ENCODE measurements at places on chromosomes 4 and X. TPM values are rescaled to one million over a fixed set of nuclear protein-coding genes. Genes with fewer than 3 reads are reported as not detected.

The RAB40AL gene
- total RNA-seq = 3.0 TPM

The GPR50 gene
- not detected for total RNA-seq

The ARL13A gene
- not detected for total RNA-seq

The C4orf36 gene
- total RNA-seq = not detected

The MUC7 gene
- total RNA-seq = not detected

DNA sequence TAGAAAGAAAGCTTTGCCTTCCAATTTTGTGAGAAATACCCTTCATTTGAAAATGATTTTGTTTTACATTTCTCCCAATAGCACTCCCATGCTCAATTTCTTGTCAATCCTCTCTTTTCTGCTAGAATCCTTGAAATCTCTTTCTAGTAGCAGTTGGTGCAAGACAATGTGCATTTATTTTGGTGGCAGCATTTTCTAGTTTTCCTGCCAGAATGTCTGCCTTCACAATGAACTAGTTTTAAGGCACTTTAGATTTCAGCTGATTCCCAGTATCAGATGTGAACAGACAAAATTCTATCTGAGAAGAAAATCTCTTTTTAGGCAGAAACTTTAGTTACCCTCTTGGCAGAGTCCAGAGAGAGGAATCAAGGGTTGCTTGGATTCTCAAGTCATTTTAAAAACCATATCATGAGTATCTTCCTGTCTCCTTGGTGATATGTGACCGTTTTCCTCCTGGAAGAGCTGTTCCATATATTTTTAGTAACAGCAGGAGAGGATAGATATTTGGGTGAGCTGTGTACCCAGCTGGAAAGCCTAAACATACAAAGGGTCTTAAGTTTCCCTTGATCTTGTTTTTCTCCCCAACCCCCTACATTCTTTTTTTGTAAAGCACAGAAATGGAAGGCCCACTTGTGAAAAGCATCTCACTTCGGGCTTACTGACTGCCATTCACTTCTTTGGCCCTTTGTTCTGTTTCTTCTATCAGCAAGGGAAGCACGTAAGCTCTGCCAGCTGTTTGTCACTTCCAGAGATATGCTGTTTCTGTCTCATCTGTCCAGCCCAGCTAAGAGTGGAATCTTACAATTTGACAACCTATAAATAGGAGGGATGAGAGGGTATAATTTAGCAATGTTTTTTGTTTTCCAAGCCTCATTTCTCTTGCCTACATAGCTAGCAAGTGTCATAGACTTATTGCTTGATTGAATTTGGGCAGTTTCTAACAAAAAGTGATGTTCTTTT is 38.7 kb downstream of the TSPAN7 start:
- H3K36me3 ChIP-seq = no peaks in the 10 kb centered on the region
- DNase-seq = no peak
- no peaks in the 10 kb centered on the region for H3K27me3 ChIP-seq

GRCh38 chrX:91122151-91122694 is 312.4 kb upstream of the PABPC5 start:
- H3K4me1 ChIP-seq = no peaks in the 10 kb centered on the region
- no peak overlapping the region for H3K4me3 ChIP-seq
- H3K36me3 ChIP-seq = no peaks in the 10 kb centered on the region
- H3K27ac ChIP-seq = no peak overlapping the region

GRCh38 chr4:143248827-143249226 is 64.1 kb downstream of the USP38 start:
- H3K27ac ChIP-seq = no peak overlapping the region
- no peak for DNase-seq
- peaks cover 13% of the 10 kb centered on the region for H3K4me1 ChIP-seq
- no peaks in the 10 kb centered on the region for H3K27me3 ChIP-seq
- H3K4me3 ChIP-seq = no peak overlapping the region

DNA sequence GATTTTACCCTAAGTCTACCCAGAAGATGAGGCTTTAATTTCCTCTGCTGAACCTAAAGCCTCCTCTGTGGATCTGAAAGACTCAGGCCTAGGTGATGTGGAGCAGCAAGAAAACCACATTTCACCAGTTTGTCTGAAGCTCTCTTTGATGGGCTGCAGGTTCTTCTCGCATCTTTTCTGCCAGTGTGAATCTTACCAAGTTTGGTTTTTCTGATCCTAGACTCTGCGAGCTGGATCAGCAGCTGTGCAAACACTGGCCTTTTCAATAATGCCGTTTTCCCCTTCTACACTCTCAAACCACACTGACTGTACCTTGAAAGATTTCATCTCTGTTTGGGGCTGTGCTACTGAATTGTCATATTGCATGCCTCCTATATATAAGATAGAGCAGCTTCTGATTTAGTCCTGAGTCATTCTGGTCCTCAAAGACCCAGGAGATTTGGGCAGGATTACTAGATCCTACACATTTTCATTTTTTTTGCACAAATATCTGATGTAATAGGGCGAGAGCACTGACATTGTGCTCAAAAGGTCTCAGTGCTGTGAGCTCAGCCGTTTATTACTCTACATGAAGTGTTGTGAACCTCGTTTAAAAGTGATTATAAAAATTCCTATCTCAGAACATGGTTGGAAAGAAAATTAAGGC is 133.6 kb upstream of the FAM9C start:
- H3K4me3 ChIP-seq = no peak overlapping the region
- no peaks in the 10 kb centered on the region for H3K4me1 ChIP-seq
- H3K27ac ChIP-seq = no peak overlapping the region
- no peaks in the 10 kb centered on the region for H3K36me3 ChIP-seq
- H3K27me3 ChIP-seq = no peaks in the 10 kb centered on the region

GRCh38 chr4:83267121-83267829 is 17.3 kb downstream of the COQ2 start:
- no peak for DNase-seq
- no peak overlapping the region for H3K27ac ChIP-seq
- H3K36me3 ChIP-seq = peaks cover 10% of the 10 kb centered on the region

GRCh38 chr4:147059064-147059731 is 113.5 kb upstream of the TTC29 start:
- H3K36me3 ChIP-seq = no peaks in the 10 kb centered on the region
- H3K27ac ChIP-seq = no peak overlapping the region
- no peaks in the 10 kb centered on the region for H3K4me1 ChIP-seq
- no peak for DNase-seq
- no peak overlapping the region for H3K4me3 ChIP-seq
- no peaks in the 10 kb centered on the region for H3K27me3 ChIP-seq

DNA sequence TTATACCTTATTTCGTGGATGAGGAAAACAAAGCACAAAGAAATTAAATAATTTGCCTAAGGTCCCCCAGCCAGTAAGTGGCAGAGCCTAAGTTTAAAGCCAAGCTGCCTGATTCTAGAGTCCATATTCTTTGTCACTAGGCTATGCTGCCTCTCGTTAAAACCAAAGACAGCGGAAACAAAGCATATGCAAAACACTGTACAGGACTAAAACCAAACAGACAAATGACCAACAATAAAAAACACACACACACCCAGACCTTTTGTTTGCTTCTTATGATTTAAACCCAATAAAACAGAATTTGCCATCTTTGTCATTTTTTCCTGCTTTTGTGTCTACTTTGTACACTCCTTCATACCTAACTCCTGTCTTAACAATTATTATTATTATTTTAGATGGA is 10.1 kb upstream of the VSIG1 start:
- H3K27me3 ChIP-seq = no peaks in the 10 kb centered on the region
- no peak overlapping the region for H3K4me3 ChIP-seq
- no peak overlapping the region for H3K27ac ChIP-seq
- H3K4me1 ChIP-seq = no peaks in the 10 kb centered on the region

GRCh38 chrX:31130457-31131220 is 58.8 kb upstream of the FTHL17 start:
- DNase-seq = no peak
- H3K4me3 ChIP-seq = no peak overlapping the region
- no peaks in the 10 kb centered on the region for H3K27me3 ChIP-seq
- no peaks in the 10 kb centered on the region for H3K36me3 ChIP-seq
- H3K4me1 ChIP-seq = no peaks in the 10 kb centered on the region

- H3K36me3 ChIP-seq = no peaks in the 10 kb centered on the region
- DNase-seq = no peak
- H3K27ac ChIP-seq = no peak overlapping the region
- H3K27me3 ChIP-seq = no peaks in the 10 kb centered on the region
- H3K4me3 ChIP-seq = no peak overlapping the region
These were observed 247.7 kb upstream of the NDST3 start for GRCh38 chr4:117786566-117786965.

- peaks cover 25% of the 10 kb centered on the region for H3K27me3 ChIP-seq
- H3K4me1 ChIP-seq = no peaks in the 10 kb centered on the region
- peak; percentile 40 for DNase-seq
- H3K4me3 ChIP-seq = no peak overlapping the region
These were observed 10.1 kb upstream of the NKX1-1 start for GRCh38 chr4:1416051-1416947.

GRCh38 chr4:42654631-42655268 is 2.2 kb downstream of the ATP8A1 start:
- peaks cover 25% of the 10 kb centered on the region for H3K4me1 ChIP-seq
- H3K36me3 ChIP-seq = no peaks in the 10 kb centered on the region
- H3K4me3 ChIP-seq = no peak overlapping the region
- H3K27me3 ChIP-seq = no peaks in the 10 kb centered on the region

GRCh38 chrX:75096331-75096730 is 59.8 kb downstream of the ABCB7 start:
- no peaks in the 10 kb centered on the region for H3K4me1 ChIP-seq
- no peaks in the 10 kb centered on the region for H3K27me3 ChIP-seq

DNA sequence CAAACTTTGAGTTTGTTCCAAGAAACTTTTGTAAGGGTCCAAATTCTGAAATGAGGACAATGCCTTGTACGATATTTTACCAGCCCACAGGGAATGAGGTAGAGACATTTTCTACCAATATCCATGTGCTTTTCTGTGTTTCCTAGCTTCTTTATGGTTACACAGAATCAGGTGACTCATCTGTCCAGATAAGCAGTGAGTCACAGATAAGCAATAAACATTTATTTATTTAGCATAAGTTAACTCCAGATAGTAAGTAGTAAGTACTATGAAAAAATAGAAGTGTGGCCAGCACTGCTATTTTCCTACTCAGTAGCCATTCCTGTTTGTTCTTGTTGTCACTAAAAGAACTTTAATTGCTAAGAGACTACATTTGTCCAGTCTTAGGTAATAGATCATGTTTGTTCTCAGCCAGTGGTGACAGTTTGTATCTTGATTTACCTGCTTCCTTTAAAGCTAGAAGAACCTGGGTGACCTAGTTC is 7.4 kb downstream of the AFF1 start:
- H3K4me3 ChIP-seq = no peak overlapping the region
- peaks cover 39% of the 10 kb centered on the region for H3K4me1 ChIP-seq
- DNase-seq = no peak

DNA sequence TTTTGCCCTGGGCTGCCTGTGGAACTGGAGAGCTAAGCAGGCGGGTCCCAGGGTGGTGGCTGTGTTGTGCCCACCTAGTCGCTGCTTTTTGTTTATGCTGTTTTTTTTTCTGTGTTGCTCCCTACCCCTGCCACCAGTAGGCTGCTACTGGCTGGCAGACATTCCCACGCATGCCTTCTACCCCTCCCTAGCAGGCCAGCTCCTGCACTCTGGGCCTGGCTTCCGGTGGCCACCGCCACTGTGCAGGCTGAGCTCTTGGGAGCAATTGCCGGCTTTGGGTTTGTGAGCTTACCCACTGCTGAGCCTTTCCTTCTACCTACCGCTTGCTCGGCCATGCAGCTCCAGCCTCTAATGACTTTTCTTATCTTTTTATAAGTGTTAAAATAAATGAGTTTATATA is 57.6 kb downstream of the RBM46 start:
- H3K4me1 ChIP-seq = no peaks in the 10 kb centered on the region
- H3K36me3 ChIP-seq = no peaks in the 10 kb centered on the region
- no peaks in the 10 kb centered on the region for H3K27me3 ChIP-seq
- H3K4me3 ChIP-seq = no peak overlapping the region
- H3K27ac ChIP-seq = no peak overlapping the region

GRCh38 chr4:75232546-75232945 is 281.7 kb downstream of the RCHY1 start:
- no peak overlapping the region for H3K4me3 ChIP-seq
- no peaks in the 10 kb centered on the region for H3K4me1 ChIP-seq
- no peaks in the 10 kb centered on the region for H3K27me3 ChIP-seq
- no peak for DNase-seq
- H3K27ac ChIP-seq = peak overlapping the region; percentile 35
- H3K36me3 ChIP-seq = no peaks in the 10 kb centered on the region

GRCh38 chr4:95272036-95272435 is 276.7 kb downstream of the UNC5C start:
- no peak overlapping the region for H3K4me3 ChIP-seq
- no peak overlapping the region for H3K27ac ChIP-seq
- H3K4me1 ChIP-seq = no peaks in the 10 kb centered on the region

- DNase-seq = no peak
- no peaks in the 10 kb centered on the region for H3K4me1 ChIP-seq
- no peaks in the 10 kb centered on the region for H3K36me3 ChIP-seq
- no peaks in the 10 kb centered on the region for H3K27me3 ChIP-seq
- H3K27ac ChIP-seq = no peak overlapping the region
- H3K4me3 ChIP-seq = no peak overlapping the region
These were observed 6.0 kb upstream of the CENPE start for GRCh38 chr4:103204111-103204510.

DNA sequence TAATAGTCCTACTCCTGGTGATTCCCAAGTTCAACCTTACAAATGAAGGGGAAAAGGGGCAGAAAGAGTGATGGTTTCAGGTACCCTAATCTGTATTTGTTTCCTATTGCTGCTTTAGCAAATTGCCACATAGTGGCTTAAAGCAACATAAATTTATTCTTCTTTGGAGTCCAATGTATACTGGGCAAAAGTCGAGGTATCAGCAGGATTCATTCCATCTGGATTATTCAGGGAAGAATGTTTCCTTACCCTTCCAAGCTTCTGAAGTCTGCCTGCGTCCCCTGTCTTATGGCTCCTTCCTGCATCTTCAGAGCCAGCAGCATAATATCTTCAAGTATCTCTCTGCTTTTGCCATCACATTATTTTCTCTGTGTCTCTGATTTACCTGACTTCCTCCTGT is 10.3 kb upstream of the BST1 start:
- H3K4me1 ChIP-seq = peaks cover 14% of the 10 kb centered on the region
- no peaks in the 10 kb centered on the region for H3K36me3 ChIP-seq

DNA sequence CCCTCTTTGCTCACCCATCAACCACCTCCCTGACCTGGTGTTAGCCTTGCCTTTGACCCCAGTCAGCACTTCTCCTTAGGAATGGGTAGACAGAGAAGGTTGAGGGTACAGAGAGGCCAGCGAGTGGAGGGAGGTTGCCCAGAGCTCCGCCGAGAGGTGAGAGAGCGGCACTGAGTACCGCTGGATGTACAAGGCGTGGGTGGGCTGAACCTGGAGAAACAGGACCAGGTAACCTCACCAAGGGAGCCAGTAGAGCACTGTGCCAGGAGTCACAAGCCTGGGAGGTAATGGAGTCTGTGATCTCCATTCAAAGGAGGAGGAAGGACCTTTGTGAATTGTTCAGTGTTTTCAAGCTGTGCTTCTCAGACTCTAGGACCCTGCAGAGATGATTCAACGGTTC is 256.2 kb downstream of the EVC2 start:
- no peaks in the 10 kb centered on the region for H3K36me3 ChIP-seq
- no peaks in the 10 kb centered on the region for H3K27me3 ChIP-seq
- no peaks in the 10 kb centered on the region for H3K4me1 ChIP-seq
- H3K4me3 ChIP-seq = no peak overlapping the region
- H3K27ac ChIP-seq = no peak overlapping the region
- no peak for DNase-seq

GRCh38 chr4:26609868-26610267 is 26.0 kb downstream of the TBC1D19 start:
- no peak for DNase-seq
- no peak overlapping the region for H3K4me3 ChIP-seq
- H3K27ac ChIP-seq = no peak overlapping the region
- no peaks in the 10 kb centered on the region for H3K36me3 ChIP-seq
- H3K27me3 ChIP-seq = no peaks in the 10 kb centered on the region
